ENCODE measurements at places on chromosomes 4 and X.
A peak's percentile ranks its signal among the peaks of the same experiment; 100 is the strongest.

DNA sequence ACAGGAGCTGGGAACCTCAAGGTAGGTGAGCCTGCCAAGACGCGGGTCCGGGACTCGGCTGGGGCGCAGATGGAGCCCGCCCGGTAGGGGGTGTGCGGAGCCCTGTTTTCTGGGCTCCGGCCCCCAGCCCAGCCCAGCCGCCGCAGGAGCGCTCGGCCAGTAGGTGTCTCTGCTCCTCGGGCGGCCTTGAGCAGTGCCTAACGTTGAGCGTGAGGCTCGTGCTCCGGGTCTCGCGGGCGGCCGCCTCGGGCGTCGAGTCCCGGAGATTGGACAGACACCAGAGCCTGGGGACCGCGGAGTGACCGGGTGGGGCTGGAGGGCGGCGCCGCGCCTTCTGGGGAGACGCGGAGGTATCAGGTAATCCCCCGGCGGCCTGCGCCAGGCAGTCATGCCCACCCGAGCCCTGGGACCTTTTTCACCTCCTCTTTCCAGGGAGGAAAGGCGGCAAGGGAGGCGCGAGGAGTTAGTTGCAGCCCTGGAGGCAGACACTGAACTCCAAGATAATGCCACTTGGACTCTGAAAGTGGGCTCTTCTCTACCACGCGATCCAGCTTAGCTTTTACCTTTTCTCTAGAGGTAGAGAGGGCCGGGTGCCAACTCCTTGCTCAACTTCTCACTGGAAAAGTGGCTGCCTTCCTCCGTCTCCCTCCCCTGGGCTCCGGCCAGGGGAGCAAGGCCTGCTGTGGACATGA lies 14.5 kb upstream of the FGG start:
- DNase-seq, result peak; percentile 19

GRCh38 chr4:40214038-40214437 lies 17.2 kb downstream of the RHOH start:
- no peak for DNase-seq

DNA sequence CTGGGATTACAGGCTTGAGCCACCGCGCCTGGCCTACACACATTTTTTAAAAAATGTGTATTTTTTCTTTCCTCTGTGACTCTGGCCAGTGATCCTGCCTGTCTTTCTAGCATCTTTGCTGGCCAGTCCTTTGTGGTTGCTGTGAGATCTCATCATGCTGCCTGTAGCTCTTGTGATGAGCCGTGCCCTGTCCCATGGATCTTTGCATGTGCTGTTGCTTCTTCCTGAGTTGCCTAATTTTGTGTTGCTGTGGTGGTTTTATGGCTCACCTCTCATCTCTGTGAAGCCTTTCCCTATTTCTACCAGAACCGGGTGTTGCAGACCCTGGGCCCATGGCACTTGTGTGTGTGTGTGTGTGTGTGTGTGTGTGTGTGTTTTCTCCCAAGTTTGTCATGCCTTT lies 8.3 kb downstream of the NSD2 start:
- no peak for DNase-seq

DNA sequence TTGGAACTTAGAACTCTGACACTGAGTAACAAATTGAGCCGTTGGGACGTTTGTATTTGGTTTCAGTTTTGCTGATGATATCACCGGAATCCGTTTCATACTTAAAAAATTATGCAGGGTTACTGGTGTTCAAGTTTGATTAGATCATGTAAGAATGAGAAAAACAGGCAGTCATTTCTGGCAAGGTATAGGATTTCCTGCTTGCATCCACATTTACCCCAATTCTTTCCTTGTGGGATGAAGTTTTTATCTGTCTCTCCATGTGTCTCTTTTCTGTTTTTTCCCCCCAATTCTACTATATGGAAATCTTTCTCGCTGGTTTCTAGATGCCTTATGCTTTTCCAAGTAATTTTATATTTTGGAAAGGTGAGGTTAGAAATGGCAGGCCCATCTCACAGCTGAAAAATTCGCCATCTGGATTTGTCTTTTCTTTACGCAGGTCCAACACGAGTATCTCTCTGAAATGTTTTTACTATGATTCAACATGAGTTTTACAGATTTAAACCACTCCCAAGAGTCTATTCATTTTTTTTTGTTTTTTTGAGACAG lies 197.9 kb downstream of the SHOX start:
- DNase-seq, result no peak

DNA sequence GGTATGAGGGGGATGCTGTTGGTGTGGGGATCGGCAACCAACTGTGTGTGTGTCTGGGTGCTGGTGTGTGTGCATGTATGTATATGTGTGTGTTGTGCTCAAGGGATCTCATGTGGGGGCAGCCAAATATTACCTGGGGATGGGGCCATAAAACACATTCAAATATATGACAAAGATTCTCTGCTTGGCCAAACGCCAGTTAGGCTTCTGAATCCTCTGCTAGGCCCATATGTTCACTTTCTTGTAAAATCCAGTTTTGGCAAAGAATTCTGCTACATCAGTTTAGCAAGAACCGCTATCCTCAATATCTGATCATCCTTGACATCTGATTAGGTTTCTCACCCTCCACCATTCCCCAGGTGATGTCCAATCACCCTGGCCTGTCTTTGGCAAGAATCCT lies 106.6 kb downstream of the RASL11B start:
- DNase-seq, result no peak

DNA sequence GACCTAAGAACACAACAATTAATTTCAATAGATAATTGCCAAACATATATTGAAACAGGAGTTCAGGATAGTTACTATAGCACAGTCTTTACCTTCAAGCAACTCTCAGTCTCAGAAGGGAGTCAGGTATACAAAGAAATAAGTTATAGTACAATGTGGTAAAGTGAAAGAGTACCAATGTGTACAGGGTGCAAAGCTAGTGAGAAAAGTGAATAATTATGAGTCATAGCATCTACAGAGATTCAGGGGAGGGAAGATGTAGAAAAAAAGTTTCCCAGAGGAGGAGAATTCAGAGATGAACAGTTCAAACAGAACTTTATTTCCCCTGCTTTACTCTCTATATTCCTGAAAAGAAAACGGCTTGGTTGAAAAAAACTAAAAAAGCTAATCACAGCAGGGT lies 22.7 kb upstream of the DKK2 start:
- DNase-seq, result no peak

- no peak for DNase-seq
Measured at GRCh38 chrX:108117988-108118387, 26.4 kb downstream of the ATG4A start.

- no peak for DNase-seq
Measured at GRCh38 chrX:38363046-38363445, 10.6 kb downstream of the OTC start.

DNA sequence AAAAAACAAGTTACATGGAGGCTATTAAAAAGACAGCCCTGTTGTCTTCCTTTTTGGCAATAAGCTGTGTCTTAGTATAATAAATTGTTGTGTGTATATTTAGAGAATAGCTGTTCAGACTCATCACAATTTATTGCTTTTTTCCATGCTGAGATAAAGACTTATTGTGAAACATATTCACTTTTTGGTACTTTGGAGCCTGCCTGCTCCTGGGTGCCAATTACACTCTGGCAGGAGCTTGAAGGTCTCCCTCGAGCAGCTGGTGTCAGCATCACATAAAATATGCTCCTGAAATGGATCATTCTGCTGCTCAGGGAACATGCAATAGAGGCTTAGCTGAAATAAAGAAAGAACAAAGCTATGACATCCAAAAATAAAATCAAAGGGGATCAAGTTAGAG lies 211.6 kb upstream of the DKK2 start:
- no peak for DNase-seq

- DNase-seq, result no peak
Measured at GRCh38 chr4:155025762-155026457, 182.5 kb upstream of the NPY2R start.

DNA sequence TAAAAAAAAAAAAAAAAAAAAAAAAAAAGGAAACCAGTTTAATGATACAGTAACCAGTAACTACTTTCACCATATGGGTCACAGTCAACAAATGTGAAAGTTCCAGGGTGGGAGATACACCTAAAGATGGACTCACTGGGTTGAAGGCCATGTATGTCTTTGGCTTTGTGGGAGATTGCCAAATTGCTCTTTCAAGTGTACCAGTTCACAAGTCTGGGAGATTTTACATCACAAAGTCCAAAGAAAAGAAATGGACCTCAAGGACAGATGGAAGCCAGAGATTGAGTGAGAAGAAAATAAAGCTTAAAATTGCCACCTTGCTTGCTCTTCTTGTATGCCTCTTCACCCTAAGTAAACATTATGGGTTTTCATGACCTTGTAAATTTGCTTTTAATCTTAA lies 65.3 kb downstream of the NHS start:
- DNase-seq, result no peak

- DNase-seq, result no peak
Measured at GRCh38 chr4:84681486-84682274, 98.8 kb downstream of the CDS1 start.

GRCh38 chr4:79662651-79663050 lies 254.6 kb upstream of the GK2 start:
- DNase-seq, result no peak

All from stimulated activated CD4-positive, alpha-beta T cell treated with anti-CD3 and anti-CD28 coated beads, Interleukin-1b, Interleukin-23, amount 100 ng/mL, for 24 hours (primary cell).